ENCODE measurements at places on chromosomes 3 and 15.

DNA sequence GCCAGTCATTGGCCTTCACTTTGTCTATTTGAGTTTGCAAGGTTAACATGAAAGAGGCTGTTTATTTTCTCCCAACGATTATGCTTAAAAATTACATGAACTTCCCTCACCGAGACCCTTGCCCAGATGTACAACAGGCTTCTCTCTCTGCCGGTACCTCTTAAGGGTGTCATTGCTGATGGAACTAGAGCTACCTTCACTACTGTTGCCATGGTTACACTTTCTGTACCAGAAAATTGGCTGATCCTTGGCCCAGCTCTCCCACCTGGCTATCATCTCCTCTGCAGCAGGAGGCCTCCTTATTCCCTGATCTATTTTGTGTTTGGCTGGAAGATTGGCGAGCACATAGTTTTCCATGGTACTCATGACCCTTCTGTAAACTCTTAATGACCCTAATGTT, 24.0 kb upstream of the LIPC start:
- DNase-seq: no peak

- no peak for DNase-seq
These were observed 187.8 kb downstream of the UBE3A start for GRCh38 chr15:25250906-25251622.

DNA sequence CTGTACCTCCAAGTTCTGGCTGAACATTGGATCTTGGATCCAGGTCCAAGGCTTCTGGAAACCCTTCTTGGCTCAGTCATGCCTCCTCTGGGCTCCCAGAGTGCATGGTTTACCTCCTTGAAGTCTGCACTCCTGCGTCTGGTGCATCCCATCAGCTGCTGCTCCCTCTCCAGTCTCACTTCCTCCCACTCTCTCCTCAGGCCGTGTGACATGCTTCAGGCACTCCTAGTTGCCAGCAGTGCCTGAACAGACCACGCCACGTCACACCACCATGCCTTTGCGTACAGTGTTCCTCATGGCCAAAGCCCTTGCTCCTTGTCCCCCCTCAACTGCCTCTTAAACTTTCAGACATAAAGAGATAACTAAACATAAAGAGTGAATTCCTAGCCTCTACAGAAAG, 5.7 kb downstream of the GPR27 start:
- DNase-seq: no peak

DNA sequence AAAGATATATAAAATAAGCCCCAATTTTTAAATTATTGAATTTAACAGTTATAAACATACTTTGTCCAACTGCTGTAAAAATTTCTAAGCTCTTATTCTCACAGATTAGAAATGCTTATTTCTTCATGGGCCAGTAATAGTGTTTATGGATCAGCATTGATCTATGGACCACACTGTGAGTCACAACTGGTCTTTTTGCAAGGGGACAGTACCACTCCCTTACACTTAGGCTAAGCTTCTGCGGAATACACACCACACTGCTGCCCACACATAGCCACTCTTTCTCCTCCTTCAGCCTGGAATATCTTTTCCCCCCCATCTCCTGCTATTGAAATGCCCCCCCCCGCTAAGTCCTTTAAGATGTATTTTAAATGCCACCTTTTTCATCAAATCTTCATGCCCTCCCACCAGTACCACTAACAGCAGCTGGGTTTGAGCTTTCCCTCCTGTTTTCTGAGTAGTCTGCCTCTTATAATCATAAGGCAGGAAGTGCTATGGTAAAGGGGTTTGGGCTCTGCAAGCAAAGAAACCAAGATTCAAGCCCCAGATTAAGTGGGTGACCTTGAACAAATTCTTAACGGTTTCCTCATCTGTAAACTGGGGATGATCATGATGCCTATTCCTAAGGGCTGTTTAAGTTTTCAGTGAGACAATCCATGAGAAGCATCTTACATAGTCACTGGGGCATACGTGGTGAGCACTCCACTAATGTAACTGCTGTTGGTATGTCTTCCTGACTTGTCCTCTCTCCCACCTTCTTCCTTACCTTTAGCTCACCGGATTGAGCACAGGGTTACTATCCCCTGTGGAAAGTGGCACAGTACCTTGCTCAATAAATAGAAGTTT, 69.2 kb downstream of the DCUN1D1 start:
- DNase-seq: no peak

GRCh38 chr3:46966811-46967210, 9.7 kb downstream of the CCDC12 start:
- DNase-seq: no peak

DNA sequence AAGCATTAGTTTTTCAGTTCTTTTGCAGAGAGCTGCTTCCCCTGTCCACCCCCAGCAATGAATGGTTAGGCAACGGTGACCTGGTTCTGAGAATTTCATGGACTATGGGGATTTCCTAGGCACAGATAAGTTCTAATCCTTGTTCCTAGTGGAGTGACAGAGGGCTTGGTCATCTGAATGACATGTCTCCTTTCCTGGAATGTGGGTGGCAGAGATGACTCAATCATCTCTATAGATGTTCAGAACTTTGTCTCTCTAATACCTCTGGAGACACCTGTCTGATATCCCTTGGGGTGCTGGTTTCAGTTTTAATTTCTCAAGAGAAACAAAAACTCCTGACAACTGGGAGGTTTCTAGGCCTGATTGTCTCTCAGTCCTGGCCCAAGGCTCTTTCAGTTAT, 10.4 kb downstream of the PLA2G4E start:
- DNase-seq: no peak

- DNase-seq: no peak
These were observed 19.4 kb upstream of the UBE2E2 start for GRCh38 chr3:23183731-23184130.

DNA sequence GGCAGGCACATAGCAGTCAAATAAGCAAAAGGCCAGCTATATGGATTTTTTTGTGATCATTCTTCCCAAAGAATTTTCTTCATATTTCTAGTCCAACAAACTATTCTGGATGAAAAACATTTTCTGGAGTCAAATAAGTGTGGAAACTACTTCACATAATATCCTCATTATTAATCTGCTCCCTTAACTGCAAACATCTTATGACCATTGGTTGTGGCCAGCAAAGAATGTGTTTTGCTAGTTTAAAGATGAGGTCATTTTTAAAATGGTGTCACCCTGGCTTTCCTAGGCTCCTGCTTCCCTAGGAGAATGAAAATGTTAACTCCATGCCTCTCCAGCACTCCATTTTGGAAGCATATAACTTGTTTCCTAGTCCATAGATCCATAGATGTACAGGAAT, 118.8 kb downstream of the SST start:
- DNase-seq: no peak

DNA sequence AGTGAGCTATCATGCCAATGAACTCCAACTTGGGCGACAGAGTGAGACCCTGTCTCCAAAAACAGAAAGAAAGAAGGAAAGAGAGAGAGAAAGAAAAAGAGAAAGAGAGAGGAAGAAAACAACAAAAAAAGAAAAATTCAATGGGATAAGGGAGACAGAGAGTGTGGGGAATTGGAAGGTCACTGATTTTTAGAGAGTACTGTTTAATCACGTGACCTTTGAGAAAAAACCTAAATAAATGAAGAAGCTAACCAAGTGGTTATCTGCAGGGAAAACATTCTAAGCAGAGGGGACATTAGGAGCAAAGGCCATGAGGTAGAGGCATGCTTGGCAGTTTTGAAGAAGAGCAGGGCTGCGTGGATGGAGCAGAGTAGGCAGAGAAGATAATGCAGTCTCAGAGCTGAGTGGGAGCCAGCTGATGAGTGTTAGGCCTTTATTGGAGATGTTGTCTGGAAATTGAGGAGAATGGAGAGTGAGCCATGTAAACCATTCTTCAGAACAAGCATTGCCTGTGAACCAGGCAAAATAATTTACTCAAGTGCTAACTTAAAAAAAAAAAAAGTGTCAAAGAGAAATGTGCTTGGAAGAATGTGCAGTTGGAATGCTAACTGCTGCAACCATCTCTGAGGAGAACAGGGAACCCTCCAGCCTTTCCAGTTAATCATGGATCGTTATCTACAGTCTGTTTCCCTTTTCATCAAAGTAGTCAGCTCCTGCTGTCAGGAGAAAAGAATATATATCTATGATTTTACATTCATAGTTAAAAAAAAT, 377.3 kb upstream of the SEMA6D start:
- DNase-seq: no peak

Measured in NCI-H187 treated with DMSO at 0.1 percent for 48 hours (cell line).